ENCODE measurements at places on chromosomes 11 and 22.
A peak's percentile ranks its signal among the peaks of the same experiment; 100 is the strongest.

- DNase-seq = no peak
Measured at GRCh38 chr11:121487191-121487590, 34.4 kb upstream of the SORL1-AS1 start.

DNA sequence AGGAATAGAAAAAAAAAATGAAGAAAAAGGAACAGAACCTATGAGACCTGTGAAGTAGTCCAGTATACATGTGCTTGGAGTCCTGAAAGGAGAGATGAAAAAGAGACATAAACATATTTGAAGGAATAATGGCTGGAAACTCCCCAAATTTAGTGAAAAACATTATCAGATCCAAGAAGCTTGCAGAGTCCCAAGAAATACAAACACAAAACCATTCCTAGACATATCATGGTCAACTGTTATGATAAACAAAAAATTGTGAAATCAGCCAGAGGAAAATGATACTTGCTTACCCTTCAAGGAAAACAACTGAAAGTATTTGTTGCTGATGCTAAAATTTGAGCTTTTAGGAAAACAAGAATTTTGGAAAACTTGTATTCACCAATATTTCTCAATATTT, 250.1 kb downstream of the DDX10 start:
- DNase-seq = no peak

GRCh38 chr22:29299136-29299900, 7.1 kb upstream of the GAS2L1 start:
- DNase-seq = no peak

DNA sequence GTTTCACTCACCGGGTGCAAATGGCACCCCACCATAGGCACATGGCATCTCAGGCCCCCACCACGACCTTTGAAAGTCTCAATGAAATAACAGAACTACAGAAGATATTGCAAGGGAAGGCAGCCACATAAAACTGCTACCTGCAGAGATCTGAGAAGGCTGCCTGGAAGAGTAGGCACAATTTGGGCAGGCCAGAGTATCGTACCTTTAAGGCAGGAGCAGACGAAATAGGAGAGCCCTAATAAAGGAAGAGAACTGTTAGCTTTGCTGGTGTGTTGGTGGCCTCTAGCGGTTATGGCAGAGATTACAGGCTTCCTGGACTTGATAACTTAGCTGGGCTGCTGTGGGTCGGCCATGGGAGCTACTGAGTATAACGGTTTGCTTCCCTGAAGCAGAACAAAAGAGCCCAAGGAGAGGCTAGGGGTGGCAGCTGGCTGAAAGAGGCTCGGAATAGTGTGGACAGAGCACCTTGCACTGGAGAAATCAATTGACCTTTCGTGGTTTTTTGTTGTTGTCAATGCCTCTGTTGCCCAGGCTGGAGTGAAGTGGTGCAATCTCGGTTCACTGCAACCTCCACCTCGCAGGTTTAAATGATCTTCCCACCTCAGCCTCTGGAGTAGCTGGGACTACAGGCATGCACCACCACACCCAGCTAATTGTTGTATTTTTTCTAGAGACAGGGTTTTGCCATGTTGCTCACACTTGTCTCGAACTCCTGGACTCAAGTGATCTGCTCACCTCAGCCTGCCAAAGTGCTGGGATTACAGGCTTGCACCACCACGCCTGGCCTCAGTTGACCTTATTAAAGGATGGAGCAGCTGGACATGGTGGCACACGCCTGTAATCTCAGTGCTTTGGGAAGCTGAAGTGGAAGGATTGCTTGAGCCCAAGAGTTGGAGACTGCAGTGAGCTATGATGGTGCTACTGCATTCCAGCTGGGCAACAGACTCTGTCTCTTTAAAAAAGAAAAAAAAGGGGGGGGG, 4.8 kb downstream of the SDF2L1 start:
- peak; percentile 77 for DNase-seq

- no peak for DNase-seq
Measured at GRCh38 chr11:23719016-23719415, 777.8 kb upstream of the LUZP2 start.

DNA sequence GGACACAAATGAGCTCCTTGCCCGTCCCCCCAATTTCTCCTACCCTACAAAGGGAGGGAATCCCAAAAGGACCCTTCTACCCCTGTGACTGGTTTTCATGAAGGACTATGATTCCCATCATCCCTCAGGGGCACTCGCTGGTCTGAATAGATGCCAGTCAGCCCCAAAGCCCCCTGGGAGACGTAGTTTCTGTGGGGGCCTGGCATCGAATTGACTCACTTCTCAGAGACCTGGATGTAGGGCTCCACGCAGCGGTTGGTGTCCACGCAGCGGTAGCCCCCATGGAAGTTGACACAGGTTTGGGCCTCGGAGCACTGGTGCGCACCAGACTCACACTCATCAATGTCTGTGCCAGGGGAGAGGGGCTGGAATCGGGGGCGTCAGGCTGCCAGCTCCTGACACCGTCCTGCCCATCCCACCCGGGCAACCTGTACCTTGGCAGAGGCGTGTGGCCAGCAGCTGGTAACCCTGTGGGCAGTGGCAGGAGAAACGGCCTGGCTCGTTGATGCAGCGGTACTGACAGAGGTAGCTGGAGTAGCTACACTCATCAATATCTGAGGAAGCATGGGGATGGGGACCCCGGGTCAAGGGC, 4.4 kb downstream of the EFEMP2 start:
- no peak for DNase-seq

DNA sequence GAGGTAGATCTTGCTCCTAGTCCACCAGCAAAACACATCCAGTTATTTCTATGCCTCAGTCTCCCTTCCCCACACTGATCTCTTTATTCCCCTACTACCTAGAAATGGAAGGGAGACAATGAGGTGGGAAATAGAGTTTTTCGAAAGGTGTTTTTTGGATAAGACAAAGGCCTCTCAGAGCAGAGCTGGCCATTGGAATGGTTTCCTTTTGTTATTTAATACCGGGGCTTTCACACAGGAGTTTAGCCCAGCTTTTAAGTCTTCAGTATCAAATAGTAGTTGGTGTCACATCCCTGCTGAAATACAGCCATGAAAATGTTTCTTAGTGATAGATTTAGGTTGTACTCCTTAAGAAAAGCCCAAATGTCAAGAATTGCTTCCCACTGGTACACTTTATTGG, 65.4 kb upstream of the B3GAT1 start:
- no peak for DNase-seq

DNA sequence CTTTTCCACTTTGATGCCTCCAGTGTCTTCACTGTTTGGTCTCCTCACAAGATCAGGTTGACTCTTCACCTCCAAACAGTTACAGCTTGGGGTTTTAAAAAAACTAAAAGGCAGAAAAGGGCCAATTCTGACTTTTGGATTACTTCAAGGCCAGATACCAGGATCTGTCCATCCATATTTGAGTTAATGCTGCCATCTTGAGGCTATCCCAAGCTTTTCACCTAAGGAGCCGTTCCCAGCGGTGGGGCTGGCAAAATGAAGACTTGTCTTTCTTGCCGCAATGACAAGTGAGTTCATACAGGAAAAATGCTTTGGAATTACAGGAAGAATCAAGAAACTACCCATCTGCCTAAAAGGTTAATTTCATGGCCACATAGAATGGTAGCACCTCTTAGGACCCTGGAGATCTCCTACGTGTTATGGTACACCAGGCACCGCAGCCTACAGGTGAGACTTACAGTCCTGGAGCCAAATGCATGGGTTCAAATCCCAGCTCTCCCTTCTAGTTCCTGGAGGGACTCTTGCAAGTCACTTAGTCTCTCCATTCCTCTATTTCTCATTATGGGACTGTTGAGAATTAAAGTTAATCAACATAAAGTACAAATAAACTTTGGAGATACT, 6.0 kb upstream of the OR5B21 start:
- no peak for DNase-seq

GRCh38 chr11:129225190-129225589, 33.1 kb upstream of the ARHGAP32 start:
- no peak for DNase-seq

DNA sequence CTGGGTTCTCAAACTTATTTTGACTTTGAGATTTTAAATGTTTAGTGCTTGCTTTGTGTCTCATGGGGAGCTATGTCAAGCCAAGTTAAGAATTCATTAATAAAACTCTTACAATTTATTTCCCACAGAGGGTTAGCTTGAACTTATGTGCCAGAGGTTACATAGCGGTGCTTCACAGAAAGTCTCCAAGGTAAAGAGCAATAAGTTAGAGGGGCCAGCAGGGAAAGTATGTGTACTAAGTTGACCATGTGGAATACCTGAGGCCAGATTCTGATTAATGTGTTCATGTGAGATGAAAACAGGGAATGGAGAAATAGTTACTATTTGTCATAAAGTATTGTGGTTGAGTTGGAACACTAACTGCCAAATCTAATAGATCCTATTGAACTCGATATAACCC, 149.3 kb downstream of the TMEM135 start:
- no peak for DNase-seq

Measured in activated naive CD4-positive, alpha-beta T cell treated with anti-CD3 and anti-CD28 coated beads, Interleukin-2, amount 50 U/mL, for 16 hours (primary cell).